ENCODE measurements at places on chromosomes 5 and 9.
A peak's percentile ranks its signal among the peaks of the same experiment; 100 is the strongest.

DNA sequence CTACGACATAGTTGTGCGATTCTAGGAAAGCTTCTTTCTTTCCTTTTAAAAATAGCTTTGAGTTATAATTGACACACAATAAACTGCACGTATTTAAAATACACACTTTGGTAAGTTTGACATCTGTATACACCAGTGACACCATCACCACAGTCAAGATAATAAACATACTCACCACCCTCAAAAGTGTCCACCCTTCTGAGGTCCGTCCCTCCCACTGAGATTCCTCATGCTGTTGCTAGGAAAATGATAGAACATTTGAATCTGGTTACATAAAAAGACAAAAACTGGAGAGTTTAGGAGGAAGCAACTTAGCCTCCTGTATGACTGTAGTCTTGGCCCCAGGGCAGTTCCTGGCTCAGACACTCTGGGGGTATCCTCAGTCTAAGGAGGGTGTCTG is 17.2 kb downstream of the S100Z start:
- no peak for DNase-seq

DNA sequence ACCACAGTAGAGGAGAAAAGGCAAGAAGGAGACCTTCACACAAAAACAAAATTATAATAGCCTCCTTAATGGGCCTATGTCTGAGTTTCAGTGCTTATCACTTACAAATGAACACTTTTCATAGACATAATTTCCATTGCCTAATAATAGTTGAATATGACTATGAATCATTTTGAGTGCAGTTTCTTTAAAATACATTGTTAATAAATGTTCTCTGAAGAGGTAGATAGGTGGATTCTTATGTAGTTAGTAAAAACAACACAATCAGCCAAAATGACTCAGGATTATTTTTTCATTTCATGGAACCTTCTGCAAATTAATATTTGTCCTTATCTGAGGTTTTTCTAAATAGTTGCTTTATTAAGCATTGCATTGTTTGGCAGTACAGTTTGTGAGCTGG is 45.6 kb downstream of the DAPK1 start:
- no peak for DNase-seq

DNA sequence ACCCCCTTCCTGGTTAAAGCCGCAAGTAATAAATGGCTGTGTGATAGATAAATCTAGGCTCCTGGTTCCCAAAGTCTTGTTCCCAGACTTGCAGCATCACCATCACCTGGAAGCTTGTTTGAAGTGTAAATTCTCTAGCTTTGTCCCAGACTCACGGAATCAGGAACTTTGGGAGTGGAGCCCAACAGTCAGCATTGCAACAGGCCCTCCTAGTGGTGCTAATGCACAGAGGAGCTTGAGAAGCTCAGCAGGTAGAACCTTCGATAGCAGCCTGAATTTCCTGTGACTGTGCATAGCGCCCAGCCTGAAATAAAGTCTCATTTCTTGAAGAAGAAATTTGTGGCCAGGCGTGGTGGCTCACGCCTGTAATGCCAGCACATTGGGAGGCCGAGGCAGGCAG is 30.3 kb upstream of the MELK start:
- DNase-seq: no peak

DNA sequence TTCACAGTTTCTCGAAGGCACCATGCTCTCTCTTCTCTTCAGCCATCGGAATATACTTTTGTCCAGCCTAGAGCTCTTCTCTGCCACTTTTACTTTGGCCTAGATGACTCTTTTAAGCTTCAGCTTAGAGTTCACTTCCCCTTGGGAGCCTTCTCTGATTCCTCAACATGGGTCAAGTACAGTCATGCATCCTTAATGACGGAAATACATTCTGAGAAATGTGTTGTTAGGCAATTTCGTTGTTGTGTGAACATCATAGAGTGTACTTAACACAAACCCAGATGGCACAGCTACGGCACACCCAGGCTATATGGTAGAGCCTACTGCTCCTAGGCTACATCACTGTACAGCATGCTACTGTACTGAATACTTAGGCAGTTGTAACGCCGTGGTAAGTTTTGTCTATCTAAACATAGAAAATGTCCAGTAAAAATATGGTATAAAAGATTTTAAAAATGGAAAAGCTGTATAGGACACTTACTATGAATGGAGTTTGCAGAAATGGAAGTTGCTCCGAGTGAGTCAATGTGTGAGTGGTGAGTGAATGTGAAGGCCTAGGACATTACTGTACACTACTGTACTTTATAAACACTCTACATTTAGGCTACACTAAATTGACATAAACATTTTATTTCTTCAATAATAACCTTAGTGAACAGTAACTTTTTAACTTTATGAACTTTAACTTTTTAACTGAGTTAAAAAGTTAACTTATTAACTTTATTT is 15.1 kb upstream of the TNFSF15 start:
- no peak for DNase-seq

- no peak for DNase-seq
Observed at GRCh38 chr5:181187500-181188213, 17.3 kb downstream of the TRIM7 start.

- DNase-seq: no peak
Observed at GRCh38 chr5:2864515-2865105, 113.1 kb upstream of the IRX2 start.

- no peak for DNase-seq
Observed at GRCh38 chr5:17001428-17001827, 65.3 kb upstream of the MYO10 start.

- DNase-seq: no peak
Observed at GRCh38 chr5:40346901-40347300, 332.8 kb upstream of the PTGER4 start.

DNA sequence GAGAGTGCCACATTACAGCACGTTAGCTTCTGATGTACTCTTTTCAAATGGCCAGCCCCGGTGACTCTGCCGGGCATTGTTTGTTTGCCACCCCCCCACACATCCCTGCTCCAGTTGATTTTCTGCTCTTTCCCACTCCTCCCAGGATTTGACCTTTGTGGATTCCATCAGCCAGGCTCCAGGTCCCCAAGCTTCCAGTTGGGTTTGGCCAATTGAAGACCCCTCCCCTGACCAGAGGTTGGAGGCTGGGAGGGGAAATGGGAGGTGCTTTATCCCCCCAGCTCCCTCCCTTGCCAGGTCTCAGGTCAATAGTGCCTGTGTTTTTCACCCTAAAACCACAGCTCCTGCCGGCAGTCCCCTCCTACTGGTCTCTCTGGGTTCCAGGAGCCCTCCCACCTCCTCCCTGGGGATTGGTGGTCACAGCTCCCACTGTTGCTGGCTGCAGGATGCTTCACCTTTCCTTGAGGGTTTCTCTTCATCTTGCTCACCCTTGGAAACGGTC is 34.9 kb downstream of the IRF1 start:
- no peak for DNase-seq

DNA sequence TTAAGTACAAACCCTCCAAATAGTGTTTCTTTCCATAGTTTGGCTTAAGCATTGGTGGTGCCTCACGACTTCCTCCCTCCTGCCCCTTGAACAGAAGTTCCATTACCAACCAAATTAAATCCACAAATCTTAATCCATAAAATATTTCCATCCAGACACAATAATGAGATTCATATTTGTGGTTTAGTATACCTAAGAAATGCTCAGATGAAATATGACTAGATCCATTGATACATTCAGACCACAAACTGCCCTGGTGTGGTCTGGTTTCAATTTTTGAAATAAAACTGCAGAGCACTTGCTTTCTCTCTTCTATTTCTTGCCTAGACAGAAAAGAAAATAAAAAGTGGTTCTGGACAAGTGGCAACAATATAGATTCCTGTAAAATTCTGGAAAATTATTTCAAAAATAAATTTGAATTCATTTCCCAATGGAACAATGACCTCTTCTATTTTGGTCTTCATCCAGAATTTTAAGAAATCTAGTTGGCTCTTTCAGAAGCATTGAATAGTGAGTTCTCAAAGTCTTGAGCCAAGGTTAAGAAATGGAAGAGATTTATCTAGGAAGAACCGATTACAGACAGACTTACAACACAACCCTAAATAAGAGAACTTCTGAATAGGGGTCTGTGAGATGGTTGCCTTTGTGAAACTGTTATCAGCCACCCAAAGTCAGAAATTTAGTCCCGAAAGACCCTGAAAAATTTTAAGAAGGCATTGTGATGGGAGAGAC is 14.0 kb downstream of the TNC start:
- DNase-seq: no peak

- no peak for DNase-seq
Observed at GRCh38 chr9:135617538-135617900, 21.8 kb downstream of the GLT6D1 start.

- DNase-seq: no peak
Observed at GRCh38 chr5:96726802-96727201, 64.6 kb downstream of the CAST start.

DNA sequence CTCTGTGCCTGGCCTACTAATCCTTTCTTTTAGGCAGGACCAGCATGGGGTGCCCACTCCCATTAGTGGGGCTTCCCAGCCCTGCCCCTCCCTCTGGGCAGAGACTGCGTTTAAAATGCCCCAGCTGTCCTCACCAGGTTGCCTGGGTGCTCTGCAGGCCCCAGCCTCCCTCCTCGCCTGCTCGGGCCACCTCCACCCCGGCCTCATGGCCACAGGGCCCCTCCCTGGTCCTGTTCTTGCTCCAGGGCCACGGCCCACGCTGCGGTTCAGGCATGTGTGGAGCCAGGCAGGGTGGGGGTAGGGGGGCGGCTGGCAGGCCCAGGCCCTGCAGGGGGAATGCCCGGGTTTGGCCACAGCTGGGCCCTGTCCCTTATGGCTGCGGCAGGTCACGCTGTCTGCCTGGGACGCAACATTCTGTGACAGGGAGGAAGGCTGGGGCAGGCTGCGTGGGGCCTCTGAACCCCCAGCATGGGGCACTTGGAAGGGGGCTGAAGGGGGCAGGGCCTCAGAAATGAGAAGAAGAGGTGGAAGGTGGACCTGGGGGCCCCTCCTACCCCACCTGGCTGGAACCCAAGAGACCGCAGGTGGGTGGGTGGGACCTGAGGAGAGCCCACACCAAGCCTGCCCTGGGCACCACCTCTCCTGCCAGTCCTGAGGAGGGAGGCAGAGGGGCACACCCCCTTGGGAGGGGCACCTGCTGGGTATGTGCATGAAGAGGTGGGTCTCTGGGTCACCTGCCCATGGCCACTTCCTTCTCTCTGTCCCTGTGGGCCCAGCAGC is at the start of gene LCN12:
Gene LCN12 (plus strand): TSS at position 733 of the 780 bp plus-strand sequence. CDS start 55 bp downstream, outside the sequence.
- no peak for DNase-seq

DNA sequence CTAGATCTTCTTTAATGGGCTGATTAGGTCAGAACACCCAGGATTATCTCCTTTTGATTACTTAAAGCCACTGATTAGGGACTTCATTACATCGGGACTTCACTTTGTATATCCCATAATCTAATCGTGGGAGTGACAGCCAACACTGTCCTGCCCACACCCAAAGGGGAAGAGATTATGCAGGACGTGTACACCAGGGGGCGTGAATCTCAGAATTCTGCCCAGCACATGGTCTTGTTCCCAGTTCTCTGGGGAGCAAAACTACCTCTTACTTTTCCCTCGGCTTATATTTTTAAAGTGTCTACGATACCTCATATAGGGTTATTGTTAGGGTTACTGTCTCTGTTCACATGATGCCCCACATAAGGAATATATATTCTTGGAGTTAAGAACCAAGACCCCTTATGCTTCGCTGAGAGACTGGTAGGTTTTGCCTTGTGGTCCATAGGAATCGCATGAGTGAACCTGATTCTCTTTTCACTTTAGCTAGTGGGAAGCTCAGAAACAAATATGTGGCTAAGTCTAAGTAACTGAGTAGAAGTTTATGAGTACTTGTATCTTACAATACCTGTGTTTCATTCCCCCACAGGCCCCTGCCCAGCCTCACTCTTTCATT is 192.7 kb downstream of the GNA14 start:
- no peak for DNase-seq

DNA sequence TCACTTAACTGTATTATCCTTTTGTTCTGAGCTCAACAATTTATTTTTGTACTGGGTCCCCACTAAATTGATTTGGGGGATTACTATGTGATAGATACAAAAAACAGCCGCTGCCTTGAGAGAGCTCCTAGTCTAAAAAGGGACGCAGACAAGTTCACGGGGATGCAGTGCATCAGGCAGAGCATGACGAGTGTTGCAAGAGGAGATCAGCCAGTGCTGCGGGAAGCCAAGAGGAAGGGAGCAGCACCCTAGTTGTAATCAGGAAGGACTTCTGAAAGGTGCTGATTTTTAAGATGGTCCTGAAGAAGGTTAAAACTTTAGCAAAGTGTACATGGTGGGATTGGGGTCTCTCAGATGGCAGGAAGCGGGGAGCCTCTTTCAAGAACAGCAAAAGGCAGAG is 15.8 kb downstream of the GALNT10 start:
- no peak for DNase-seq

GRCh38 chr5:39760385-39761198 is 335.8 kb upstream of the DAB2 start:
- peak; percentile 5 for DNase-seq

DNA sequence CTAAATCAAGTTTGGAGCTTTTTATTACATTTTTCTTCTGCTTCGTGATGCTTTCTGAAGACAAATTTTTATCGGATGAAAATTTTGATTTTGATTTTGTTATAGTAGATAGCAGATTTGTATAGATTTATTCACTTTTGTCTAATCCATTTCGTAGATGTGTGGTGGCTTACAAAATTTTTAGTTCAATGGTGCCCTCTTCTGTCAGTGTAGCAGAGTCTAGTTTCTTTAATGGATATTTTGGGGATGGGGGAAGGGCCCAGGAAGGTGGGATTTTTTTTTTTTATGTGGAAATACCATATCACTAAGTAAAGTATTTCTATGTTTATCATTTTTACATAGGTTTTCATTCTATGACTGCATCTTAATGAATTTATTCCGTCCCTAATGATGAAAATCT is 259.9 kb upstream of the TARS1 start:
- DNase-seq: no peak

DNA sequence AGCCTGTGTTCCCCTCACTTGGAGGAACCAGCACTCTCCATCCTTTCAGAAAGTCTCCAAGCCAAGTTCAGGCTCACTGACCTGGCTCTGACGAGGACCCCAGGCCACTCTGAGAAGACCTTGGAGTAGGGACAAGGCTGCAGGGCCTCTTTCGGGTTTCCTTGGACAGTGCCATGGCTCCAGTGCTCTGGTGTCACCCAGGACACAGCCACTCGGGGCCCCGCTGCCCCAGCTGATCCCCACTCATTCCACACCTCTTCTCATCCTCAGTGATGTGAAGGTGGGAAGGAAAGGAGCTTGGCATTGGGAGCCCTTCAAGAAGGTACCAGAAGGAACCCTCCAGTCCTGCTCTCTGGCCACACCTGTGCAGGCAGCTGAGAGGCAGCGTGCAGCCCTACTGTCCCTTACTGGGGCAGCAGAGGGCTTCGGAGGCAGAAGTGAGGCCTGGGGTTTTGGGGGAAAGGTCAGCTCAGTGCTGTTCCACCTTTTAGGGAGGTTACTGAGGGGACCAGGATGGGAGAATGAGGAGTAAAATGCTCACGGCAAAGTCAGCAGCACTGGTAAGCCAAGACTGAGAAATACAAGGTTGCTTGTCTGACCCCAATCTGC is 4.7 kb upstream of the NUP214 start:
- DNase-seq: no peak

DNA sequence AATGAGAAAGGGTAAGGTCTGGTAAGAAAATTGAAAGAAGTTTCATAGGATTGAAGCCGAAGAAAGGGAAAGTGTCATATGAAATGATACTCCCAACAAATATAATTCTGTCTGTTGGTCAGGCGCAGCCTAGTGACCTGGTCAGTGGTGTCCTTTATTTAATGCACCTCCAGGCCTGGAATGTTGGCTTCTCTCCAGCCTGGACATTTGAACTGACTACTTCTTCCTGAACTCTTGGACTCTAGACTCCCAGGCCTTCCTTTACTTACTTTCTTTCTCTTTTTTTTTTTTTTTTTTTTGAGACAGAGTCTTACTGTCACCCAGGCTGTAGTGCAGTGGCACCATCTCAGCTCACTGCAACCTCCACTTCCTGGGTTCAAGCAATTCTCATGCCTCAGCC is 1381.5 kb upstream of the WWC1 start:
- DNase-seq: no peak

GRCh38 chr5:66818935-66819328 is 222.7 kb downstream of the MAST4 start:
- DNase-seq: no peak
